ENCODE measurements at places on chromosomes 2 and 18.

- no peak for DNase-seq
These were observed 48.1 kb upstream of the CNOT11 start for GRCh38 chr2:101204400-101205115.

- no peak for DNase-seq
These were observed 37.8 kb downstream of the SCN9A start for GRCh38 chr2:166337932-166338331.

GRCh38 chr18:60191926-60192325, 180.6 kb downstream of the MC4R start:
- no peak for DNase-seq

DNA sequence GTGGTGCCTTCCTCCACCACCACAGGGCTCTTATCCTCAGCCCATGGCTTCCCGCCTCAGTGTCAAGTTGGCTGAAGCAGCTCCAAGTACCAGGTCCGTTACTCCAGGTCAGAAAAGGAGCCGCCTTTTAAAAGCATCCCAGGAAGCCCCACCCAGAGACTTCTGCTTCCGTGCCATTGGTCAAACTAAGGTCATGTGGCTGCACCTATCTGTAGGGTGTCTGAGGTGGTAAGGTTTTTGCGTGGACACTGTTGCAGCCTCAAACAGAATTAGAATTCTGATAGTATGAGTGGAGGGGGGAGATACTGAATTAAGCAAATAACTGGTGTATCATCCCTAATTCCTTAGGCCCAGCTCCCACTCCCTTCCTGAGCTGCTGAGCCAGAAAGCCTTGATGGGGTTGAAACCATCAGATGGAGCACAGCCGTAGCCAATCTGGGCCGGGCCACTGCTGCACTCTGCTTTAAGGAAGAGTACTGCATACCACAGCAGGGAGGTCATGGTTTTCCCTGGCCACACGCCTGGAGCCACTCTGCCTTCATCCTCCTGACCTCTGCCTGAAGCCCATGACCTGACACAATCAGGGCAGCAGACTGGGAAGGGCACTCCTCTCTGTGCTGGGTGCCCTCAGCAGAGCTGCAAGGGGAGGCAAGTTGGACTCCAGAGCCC, 8.4 kb downstream of the TMEM247 start:
- DNase-seq = peak; percentile 57

DNA sequence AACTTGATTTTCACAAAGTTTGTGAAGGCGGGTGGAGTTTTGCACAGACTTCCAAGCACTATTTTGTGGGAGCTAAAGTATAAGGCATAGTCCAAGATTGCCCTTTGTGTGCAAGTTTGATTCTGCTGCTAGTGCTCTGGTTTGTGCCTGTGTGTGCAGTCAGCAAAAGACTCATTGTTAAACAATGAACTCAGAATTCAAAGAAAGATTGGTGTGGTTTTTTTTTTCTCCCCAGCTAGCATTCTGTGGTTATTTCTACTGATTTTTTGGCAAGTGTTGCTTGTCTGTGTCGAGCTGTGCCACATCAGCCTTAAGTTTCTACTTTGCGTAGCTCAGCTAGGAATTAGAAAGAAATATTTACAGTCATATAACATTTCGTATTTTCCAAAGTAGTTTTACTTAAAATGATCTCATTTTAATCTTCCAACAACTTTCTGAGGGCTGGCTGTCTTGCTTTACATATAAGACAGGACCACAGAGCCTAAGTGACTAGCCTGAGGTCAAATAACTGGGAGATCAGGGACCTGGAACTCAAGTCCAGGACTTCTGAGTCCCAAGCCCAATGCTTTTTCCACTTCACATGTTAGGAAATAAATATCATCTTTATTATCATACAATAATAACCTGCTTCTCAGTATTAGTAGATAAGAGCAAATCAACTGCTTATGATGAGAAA, 69.8 kb downstream of the BABAM2 start:
- DNase-seq = peak; percentile 98

DNA sequence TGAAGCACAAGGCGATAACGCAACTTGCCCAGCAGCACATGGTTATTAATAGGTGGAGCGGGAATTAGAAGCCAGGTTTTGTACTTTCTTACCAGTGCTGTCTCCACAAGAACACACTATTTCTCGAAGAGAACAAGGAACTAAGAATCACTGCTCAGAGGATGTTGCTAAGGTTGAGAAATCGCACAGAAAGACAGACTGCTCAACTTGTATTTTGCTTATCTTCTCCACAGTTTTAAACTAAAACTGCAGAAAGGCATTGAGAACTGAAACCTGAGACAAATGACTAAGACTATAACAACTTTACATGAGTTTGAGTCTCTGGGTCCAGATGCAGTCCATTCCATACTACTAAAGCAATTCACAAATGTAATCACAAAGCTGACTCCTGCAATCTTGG, 6.2 kb downstream of the PRKD3 start:
- DNase-seq = peak; percentile 75

GRCh38 chr2:66495788-66496640, 61.1 kb downstream of the MEIS1 start:
- peak; percentile 78 for DNase-seq

DNA sequence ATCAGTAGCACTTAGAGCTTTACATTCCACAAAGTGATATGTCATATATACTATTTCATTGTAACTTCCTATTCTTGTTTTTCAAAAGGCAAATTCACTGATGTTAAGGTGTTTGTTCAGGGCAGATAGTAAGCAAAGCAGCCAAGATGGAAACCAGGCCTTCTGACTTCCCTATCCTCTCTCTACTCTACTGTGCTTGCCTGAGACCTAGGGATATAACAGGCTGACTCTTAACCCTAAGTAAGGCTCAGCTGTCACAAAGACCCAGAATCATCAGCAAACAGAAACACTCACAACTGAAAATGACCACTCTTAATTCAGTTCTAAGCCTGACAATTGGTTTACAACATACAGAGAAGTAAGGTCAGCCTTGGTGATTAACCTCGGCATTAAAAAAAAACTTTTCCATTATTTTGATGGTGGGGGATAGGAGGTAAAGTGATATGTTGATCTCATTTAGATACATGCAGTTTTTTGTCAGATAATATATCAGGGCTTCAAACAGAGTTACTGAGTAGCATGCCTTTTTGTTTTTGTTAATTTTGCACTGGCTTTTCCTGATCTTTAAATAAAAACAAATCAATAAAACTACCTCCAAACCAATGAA, 95.4 kb upstream of the CHRNA1 start:
- no peak for DNase-seq

GRCh38 chr2:55225481-55226020, 6.5 kb downstream of the CLHC1 start:
- DNase-seq = peak; percentile 4

DNA sequence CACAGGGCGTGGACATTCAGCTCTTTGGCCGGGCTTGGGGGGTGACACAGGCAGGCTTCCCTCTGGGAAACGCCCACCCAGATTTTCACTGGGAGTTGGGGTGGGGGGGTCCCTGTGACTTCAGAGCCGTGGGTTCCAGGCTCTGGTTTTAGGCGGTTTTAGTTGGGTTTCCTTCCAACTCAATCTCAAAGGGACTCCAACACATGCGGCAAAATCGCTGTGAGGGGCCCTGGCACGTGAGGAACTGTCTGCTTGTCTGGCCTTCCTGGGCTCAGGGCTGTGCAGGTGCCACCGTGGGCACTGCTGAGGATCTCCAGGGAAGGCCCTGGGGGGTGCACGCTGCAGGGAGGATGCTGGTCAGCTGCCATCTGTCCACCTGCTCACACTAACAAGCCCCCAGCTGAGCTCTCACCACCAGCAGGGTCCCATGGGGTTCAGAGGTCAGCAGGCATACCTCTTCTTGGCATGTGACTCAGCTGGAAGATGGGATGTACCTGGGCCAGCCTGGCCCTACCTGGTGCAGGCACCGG, 11.7 kb downstream of the HS6ST1 start:
- DNase-seq = no peak
